ENCODE measurements at places on chromosomes 6 and 20. TPM values are rescaled to one million over a fixed set of nuclear protein-coding genes. Genes with fewer than 3 reads are reported as not detected.

The GPR6 gene
- not detected for total RNA-seq

The TRMT6 gene
- 25.5 TPM for total RNA-seq

The TNF gene
- total RNA-seq, result 94.4 TPM

The SYTL3 gene
- total RNA-seq, result 232 TPM

The LHFPL5 gene
- not detected for total RNA-seq

The NR2E1 gene
- total RNA-seq, result not detected

The ZFP57 gene
- 2.6 TPM for total RNA-seq

The C20orf96 gene
- 9.5 TPM for total RNA-seq

The SIM1 gene
- not detected for total RNA-seq

The C20orf204 gene
- total RNA-seq, result 4.3 TPM

The DEFB132 gene
- total RNA-seq, result not detected

The SIGLEC1 gene
- total RNA-seq, result not detected

The PTPRK gene
- 4.2 TPM for total RNA-seq

The PIGT gene
- total RNA-seq, result 72.7 TPM

The RAB32 gene
- 2.4 TPM for total RNA-seq

The BPHL gene
- 12.1 TPM for total RNA-seq

- DNase-seq, result no peak
- no peaks in the 10 kb centered on the region for H3K36me3 ChIP-seq
- no peaks in the 10 kb centered on the region for H3K4me1 ChIP-seq
- H3K4me3 ChIP-seq, result no peak overlapping the region
- H3K27ac ChIP-seq, result no peak overlapping the region
- no peaks in the 10 kb centered on the region for H3K27me3 ChIP-seq
Measured at GRCh38 chr20:44231713-44232468, 15.2 kb upstream of the GDAP1L1 start.

- no peaks in the 10 kb centered on the region for H3K36me3 ChIP-seq
- H3K27me3 ChIP-seq, result no peaks in the 10 kb centered on the region
- no peak overlapping the region for H3K27ac ChIP-seq
- H3K4me1 ChIP-seq, result peaks cover 10% of the 10 kb centered on the region
- no peak for DNase-seq
Measured at GRCh38 chr6:15077006-15077405, 168.9 kb upstream of the JARID2 start.

DNA sequence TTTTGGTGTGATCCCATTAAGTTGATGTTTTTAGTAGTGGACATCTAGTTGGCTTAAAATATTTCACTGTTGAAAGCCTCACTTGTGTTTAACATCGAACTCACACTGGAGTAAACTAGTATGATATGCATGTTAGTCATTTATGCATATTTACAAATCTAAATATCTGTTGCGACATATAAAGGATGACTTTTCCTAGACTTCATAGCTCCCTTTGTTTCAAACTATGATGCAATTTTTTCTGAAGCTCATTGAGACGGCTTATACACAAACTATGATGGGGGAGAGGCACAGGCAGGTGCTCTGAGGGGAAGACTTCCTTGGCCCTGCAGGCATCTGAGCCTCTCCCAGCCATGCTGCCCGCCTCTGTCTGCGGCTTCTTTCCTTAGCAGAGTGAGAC is 11.8 kb upstream of the FOXC1 start:
- no peak overlapping the region for H3K4me3 ChIP-seq
- no peaks in the 10 kb centered on the region for H3K36me3 ChIP-seq
- no peak overlapping the region for H3K27ac ChIP-seq
- peaks cover 65% of the 10 kb centered on the region for H3K27me3 ChIP-seq

GRCh38 chr20:10218536-10219451 is at the start of gene SNAP25:
TSS of gene SNAP25 (plus strand) at chr20:10218830. CDS start at chr20:10275492, 56,662 bp downstream.
- peak within 1 kb of the TSS; percentile 97 for H3K27ac ChIP-seq
- H3K4me1 ChIP-seq, result peaks cover 40% of the 10 kb centered on the region
- H3K27me3 ChIP-seq, result peaks cover 5% of the 10 kb centered on the region
- H3K4me3 ChIP-seq, result peak within 1 kb of the TSS; percentile 81
- DNase-seq, result peak; percentile 60

GRCh38 chr6:132537145-132537544 is 932 bp upstream of the TAAR9 start:
- no peaks in the 10 kb centered on the region for H3K36me3 ChIP-seq
- H3K27ac ChIP-seq, result no peak overlapping the region
- no peaks in the 10 kb centered on the region for H3K4me1 ChIP-seq
- no peak for DNase-seq
- peaks cover 29% of the 10 kb centered on the region for H3K27me3 ChIP-seq
- H3K4me3 ChIP-seq, result no peak overlapping the region

DNA sequence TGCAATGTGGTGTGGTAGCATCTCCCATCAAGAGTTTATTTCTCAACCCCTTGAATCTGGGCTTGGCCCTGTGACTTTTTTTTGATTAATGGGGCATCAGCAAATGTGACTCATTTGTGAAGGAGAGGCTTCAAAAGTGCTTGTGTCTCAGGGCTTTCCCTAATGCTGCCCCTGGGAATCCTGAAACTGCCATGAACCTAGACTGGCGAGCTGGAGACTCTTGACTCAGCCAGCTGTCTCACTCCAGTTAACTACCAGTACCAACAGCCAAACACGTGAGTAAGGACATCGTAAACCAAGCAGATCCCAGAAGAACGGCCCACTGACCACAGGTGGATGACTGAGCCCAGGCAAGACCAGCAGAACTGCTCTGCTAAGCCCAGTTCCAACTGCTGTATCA is 72.8 kb upstream of the ADTRP start:
- no peaks in the 10 kb centered on the region for H3K36me3 ChIP-seq
- H3K4me3 ChIP-seq, result no peak overlapping the region
- peaks cover 6% of the 10 kb centered on the region for H3K27me3 ChIP-seq
- DNase-seq, result no peak

DNA sequence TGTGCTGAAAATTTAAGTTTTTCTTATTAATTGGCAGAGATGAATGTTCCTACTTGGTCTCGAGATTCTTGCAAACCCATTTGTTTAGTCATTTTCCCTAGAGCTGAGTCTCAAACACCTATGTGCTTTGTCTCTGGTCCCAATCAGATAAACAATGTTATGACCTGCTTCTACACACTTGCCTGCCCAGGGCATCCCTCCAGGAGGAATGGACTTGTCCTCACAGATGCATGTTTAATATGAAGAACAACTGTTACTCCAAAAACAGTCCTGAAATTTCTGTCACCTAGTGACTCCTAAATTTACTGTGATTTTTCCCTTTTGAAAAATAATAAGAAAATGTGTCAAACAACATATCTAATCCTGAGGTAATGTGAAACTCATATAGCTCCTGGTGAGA is 43.7 kb downstream of the HDGFL1 start:
- no peaks in the 10 kb centered on the region for H3K27me3 ChIP-seq
- no peaks in the 10 kb centered on the region for H3K36me3 ChIP-seq
- H3K27ac ChIP-seq, result no peak overlapping the region
- no peak for DNase-seq
- H3K4me3 ChIP-seq, result no peak overlapping the region
- H3K4me1 ChIP-seq, result no peaks in the 10 kb centered on the region

GRCh38 chr6:169376458-169376857 is 122.8 kb upstream of the THBS2 start:
- H3K36me3 ChIP-seq, result no peaks in the 10 kb centered on the region
- DNase-seq, result no peak
- H3K27ac ChIP-seq, result no peak overlapping the region
- H3K4me3 ChIP-seq, result no peak overlapping the region

GRCh38 chr6:11006061-11006460 is 38.0 kb downstream of the ELOVL2 start:
- no peak overlapping the region for H3K27ac ChIP-seq
- no peaks in the 10 kb centered on the region for H3K36me3 ChIP-seq

GRCh38 chr6:65569505-65569904 is 137.5 kb downstream of the EYS start:
- H3K4me1 ChIP-seq, result no peaks in the 10 kb centered on the region
- H3K4me3 ChIP-seq, result no peak overlapping the region
- no peaks in the 10 kb centered on the region for H3K27me3 ChIP-seq
- H3K36me3 ChIP-seq, result no peaks in the 10 kb centered on the region
- no peak overlapping the region for H3K27ac ChIP-seq

GRCh38 chr6:49300911-49301310 is 162.1 kb downstream of the MMUT start:
- no peak overlapping the region for H3K4me3 ChIP-seq
- no peaks in the 10 kb centered on the region for H3K27me3 ChIP-seq
- no peaks in the 10 kb centered on the region for H3K4me1 ChIP-seq
- H3K36me3 ChIP-seq, result no peaks in the 10 kb centered on the region
- DNase-seq, result no peak

DNA sequence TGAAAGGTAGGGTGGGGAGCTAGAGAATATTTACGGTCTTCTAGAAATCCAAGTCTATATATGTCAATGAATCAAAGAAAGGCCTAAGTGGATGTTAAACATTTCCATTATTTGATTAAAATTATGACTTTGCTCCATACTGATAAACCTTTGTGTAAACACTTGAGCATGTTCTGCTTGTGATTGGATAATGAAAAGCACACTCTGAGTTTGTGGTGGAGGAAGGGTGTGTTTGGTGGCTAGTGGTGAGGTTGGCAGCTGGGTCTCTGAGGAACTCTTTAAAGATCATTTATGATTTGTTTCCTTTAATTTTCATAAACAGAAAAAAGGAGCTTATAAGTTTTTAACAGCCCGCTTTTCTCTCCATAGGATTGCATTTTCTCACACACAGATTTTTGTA is 84.7 kb downstream of the RFPL4B start:
- no peaks in the 10 kb centered on the region for H3K4me1 ChIP-seq
- no peaks in the 10 kb centered on the region for H3K36me3 ChIP-seq

DNA sequence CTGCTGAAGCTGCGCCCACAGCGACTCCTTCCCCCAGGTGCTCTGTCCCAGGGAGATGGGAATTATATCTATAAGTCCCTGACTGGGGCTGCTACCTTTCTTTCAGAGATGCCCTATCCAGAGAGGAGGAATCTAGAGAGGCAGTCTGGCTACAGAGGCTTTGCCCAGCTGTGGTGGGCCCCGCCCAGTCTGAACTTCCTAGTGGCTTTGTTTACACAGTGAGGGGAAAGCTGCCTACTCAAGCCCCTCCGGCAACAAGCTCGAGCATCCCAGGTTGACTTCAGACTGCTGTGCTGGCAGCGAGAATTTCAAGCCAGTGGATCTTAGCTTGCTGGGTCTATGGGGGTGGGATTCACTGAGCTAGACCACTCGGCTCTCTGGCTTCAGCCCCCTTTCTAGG is 152.5 kb upstream of the MAP3K7 start:
- DNase-seq, result no peak

- H3K4me3 ChIP-seq, result no peak overlapping the region
- H3K27me3 ChIP-seq, result peaks cover 29% of the 10 kb centered on the region
- no peaks in the 10 kb centered on the region for H3K4me1 ChIP-seq
- H3K36me3 ChIP-seq, result no peaks in the 10 kb centered on the region
- no peak for DNase-seq
Measured at GRCh38 chr6:139590206-139590605, 215.8 kb upstream of the CITED2 start.

DNA sequence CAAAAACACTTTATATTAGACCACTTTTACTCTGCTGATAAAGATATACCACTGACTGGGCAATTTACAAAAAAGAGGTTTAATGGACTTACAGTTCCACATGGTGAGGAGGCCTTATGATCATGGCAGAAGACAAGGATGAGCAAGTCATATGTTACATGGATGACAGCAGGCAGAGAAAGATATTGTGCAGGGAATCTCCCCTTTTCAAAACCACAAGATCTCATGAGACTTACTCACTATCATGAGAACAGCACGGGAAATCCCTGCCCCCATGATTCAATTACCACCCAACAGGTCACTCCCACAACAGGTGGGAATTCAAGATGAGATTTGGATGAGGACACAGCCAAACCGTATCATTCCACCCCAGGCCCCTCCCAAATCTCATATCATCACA is 1383.8 kb upstream of the MAP3K7 start:
- no peak for DNase-seq
- no peaks in the 10 kb centered on the region for H3K27me3 ChIP-seq
- no peak overlapping the region for H3K4me3 ChIP-seq
- H3K4me1 ChIP-seq, result no peaks in the 10 kb centered on the region
- H3K36me3 ChIP-seq, result no peaks in the 10 kb centered on the region

GRCh38 chr20:16129411-16129810 is 443.8 kb downstream of the KIF16B start:
- H3K27ac ChIP-seq, result no peak overlapping the region
- DNase-seq, result no peak
- H3K36me3 ChIP-seq, result no peaks in the 10 kb centered on the region
- H3K4me1 ChIP-seq, result no peaks in the 10 kb centered on the region
- no peak overlapping the region for H3K4me3 ChIP-seq
- H3K27me3 ChIP-seq, result no peaks in the 10 kb centered on the region

GRCh38 chr6:91267246-91267645 is 680.4 kb upstream of the MAP3K7 start:
- no peak overlapping the region for H3K27ac ChIP-seq
- no peaks in the 10 kb centered on the region for H3K4me1 ChIP-seq
- no peaks in the 10 kb centered on the region for H3K36me3 ChIP-seq
- no peak overlapping the region for H3K4me3 ChIP-seq
- no peak for DNase-seq
- no peaks in the 10 kb centered on the region for H3K27me3 ChIP-seq

- no peak for DNase-seq
- no peaks in the 10 kb centered on the region for H3K27me3 ChIP-seq
- no peak overlapping the region for H3K27ac ChIP-seq
- H3K4me3 ChIP-seq, result no peak overlapping the region
- peaks cover 5% of the 10 kb centered on the region for H3K36me3 ChIP-seq
- peaks cover 14% of the 10 kb centered on the region for H3K4me1 ChIP-seq
Measured at GRCh38 chr6:5214570-5215052, 46.1 kb downstream of the LYRM4 start.

- H3K27me3 ChIP-seq, result no peaks in the 10 kb centered on the region
- no peak overlapping the region for H3K27ac ChIP-seq
Measured at GRCh38 chr6:84860920-84861319, 96.5 kb upstream of the TBX18 start.

- H3K4me3 ChIP-seq, result no peak overlapping the region
- no peaks in the 10 kb centered on the region for H3K36me3 ChIP-seq
- H3K4me1 ChIP-seq, result no peaks in the 10 kb centered on the region
- no peak overlapping the region for H3K27ac ChIP-seq
Measured at GRCh38 chr6:132007474-132008190, 56.5 kb upstream of the CCN2 start.

DNA sequence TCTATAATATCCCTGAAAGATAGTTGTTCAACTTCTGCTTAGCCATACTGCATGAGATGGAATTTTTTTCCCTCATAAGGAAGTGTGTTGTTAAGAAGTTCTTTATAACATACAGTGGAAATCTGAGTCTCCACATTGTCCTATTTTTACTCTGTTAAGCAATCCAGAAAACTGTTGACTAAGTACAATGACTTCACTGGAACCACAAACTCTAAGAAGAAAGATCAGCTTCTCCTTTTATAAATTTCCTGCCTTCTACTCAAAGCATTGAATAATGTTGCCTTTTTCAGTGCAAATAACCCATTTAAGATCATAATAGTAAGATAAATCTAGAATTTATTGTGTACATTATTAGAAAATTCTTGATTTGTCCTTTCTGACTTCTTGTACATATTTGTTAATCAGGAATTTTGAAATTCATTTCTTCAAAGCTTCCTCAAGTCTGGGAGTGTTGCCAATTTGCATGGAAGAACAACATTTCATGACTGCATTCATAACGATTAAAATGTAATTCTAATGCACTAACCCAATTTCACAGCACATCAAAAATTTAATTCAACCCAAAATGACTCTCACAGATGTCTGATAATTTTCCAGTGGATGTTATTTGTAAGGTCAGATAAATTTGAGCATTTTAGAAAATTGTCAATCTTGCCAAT is 45.6 kb upstream of the ANKEF1 start:
- DNase-seq, result no peak
- H3K27me3 ChIP-seq, result peaks cover 3% of the 10 kb centered on the region
- H3K27ac ChIP-seq, result no peak overlapping the region
